Epithelial cell of alveolus of lung (primary cell): ENCODE measurements at places on chromosomes 6 and 20. TPM values are rescaled to one million over a fixed set of nuclear protein-coding genes. Genes with fewer than 3 reads are reported as not detected.

Gene CST2
- 0.56 TPM in 1 of 2 replicates, not detected in the other for total RNA-seq

Gene MCHR2
- total RNA-seq = not detected in 2 replicates

Gene ZKSCAN4
- total RNA-seq = 3.9 and 5.3 TPM in 2 replicates

Gene ID4
- total RNA-seq = 0.52 and 11.9 TPM in 2 replicates

Gene RAB44
- total RNA-seq = 0.13 and 0.40 TPM in 2 replicates

Gene SERINC1
- 102 and 174 TPM in 2 replicates for total RNA-seq

Gene SLC32A1
- total RNA-seq = not detected in 2 replicates

Gene TMEM14C
- 142 and 224 TPM in 2 replicates for total RNA-seq

Gene ZKSCAN8
- total RNA-seq = 8.7 and 22.0 TPM in 2 replicates

Gene SIGLEC1
- not detected in 2 replicates for total RNA-seq

Gene ZSCAN16
- 0.52 and 0.80 TPM in 2 replicates for total RNA-seq

Gene PDYN
- total RNA-seq = not detected in 2 replicates

Gene KHDC1
- 3.5 and 4.2 TPM in 2 replicates for total RNA-seq

Gene SMIM28
- not detected in 2 replicates for total RNA-seq

Gene FAM83C
- total RNA-seq = not detected in 2 replicates

Gene BPIFA1
- total RNA-seq = not detected in 2 replicates

Gene C2
- total RNA-seq = 0.65 and 4.8 TPM in 2 replicates

Gene RIPOR3
- 2.3 and 13.7 TPM in 2 replicates for total RNA-seq

Gene C20orf144
- total RNA-seq = 0.08 and 0.26 TPM in 2 replicates

Gene CLIC5
- 0.08 TPM in 1 of 2 replicates, not detected in the other for total RNA-seq

Gene SOX18
- 0.13 and 2.4 TPM in 2 replicates for total RNA-seq

Gene PRRT1
- total RNA-seq = 0.78 and 6.7 TPM in 2 replicates

Gene OR12D3
- not detected in 2 replicates for total RNA-seq

Gene ANKRD66
- not detected in 2 replicates for total RNA-seq

Gene C4B
- total RNA-seq = 0.39 and 9.3 TPM in 2 replicates

Gene ARMH2
- total RNA-seq = not detected in 2 replicates

Gene RNGTT
- total RNA-seq = 9.5 and 16.8 TPM in 2 replicates

Gene CLIC1
- total RNA-seq = 281 and 648 TPM in 2 replicates

Gene SLC17A5
- 16.0 and 21.2 TPM in 2 replicates for total RNA-seq

Gene FAM83B
- 0.08 and 0.91 TPM in 2 replicates for total RNA-seq

Gene MAP7
- 0.52 and 1.1 TPM in 2 replicates for total RNA-seq

Gene ASIP
- not detected in 2 replicates for total RNA-seq

Gene VSX1
- total RNA-seq = not detected in 2 replicates

Gene RGS17
- total RNA-seq = 12.4 and 14.4 TPM in 2 replicates

Gene UBD
- total RNA-seq = 0.13 TPM in 1 of 2 replicates, not detected in the other

Gene OR2J1
- not detected in 2 replicates for total RNA-seq

Gene SEL1L2
- not detected in 2 replicates for total RNA-seq

Gene RAMACL
- total RNA-seq = 0.26 and 0.96 TPM in 2 replicates

Gene SF3B5
- 171 and 209 TPM in 2 replicates for total RNA-seq

Gene IL17F
- total RNA-seq = not detected in 2 replicates

Gene MYL9
- 31.4 and 150 TPM in 2 replicates for total RNA-seq

Gene RIMS4
- not detected in 2 replicates for total RNA-seq

Gene TFAP2C
- total RNA-seq = 0.13 TPM in 1 of 2 replicates, not detected in the other

Gene NTSR1
- total RNA-seq = 0.39 TPM in 1 of 2 replicates, not detected in the other

Gene SLC17A3
- not detected in 2 replicates for total RNA-seq

Gene VSTM2L
- total RNA-seq = 1.8 and 6.1 TPM in 2 replicates

Gene USP49
- 0.65 and 2.9 TPM in 2 replicates for total RNA-seq

Gene FAM184A
- total RNA-seq = 0.26 and 0.48 TPM in 2 replicates

Gene ACOT8
- 45.8 and 54.5 TPM in 2 replicates for total RNA-seq

Gene CEP43
- 6.1 and 10.7 TPM in 2 replicates for total RNA-seq
